Foreskin keratinocyte (primary cell): ENCODE measurements at places on chromosomes 3 and 15. TPM values are rescaled to one million over a fixed set of nuclear protein-coding genes. Genes with fewer than 3 reads are reported as not detected.
A peak's percentile ranks its signal among the peaks of the same experiment; 100 is the strongest.

Gene C3orf52
- total RNA-seq: 8.2 and 9.2 TPM in 2 replicates

Gene TRPM1
- total RNA-seq: not detected in 2 replicates

Gene GOLGA8O
- 0.24 TPM in 1 of 2 replicates, not detected in the other for total RNA-seq

Gene MUC4
- total RNA-seq: not detected in 2 replicates

Gene HCN4
- total RNA-seq: under 0.01 TPM in 1 of 2 replicates, not detected in the other

Gene MUC20
- 0.07 and 0.28 TPM in 2 replicates for total RNA-seq

Gene GAP43
- not detected in 2 replicates for total RNA-seq

Gene RAD18
- total RNA-seq: 23.3 and 23.5 TPM in 2 replicates

Gene CLDN18
- not detected in 2 replicates for total RNA-seq

Gene SPSB4
- total RNA-seq: not detected in 2 replicates

DNA sequence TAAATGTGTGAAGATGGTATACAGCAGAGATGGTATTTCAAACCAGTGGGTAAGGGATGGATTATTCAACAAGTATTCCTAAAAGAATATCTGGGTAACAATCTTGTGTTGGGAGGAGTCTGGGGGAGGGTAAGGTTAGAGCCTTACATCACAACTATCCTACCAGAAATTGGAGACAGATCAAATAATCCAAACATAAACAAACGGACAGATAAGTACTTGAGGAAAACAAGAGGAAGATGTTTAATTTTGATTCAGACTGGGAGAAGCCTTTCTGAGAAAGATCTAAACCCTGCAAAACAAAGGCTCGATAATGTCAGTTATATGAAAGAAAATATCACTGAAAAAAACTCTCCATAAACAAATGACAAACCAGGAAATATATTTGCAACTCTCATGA, 77.9 kb downstream of the SLC9A9 start:
- DNase-seq: no peak

DNA sequence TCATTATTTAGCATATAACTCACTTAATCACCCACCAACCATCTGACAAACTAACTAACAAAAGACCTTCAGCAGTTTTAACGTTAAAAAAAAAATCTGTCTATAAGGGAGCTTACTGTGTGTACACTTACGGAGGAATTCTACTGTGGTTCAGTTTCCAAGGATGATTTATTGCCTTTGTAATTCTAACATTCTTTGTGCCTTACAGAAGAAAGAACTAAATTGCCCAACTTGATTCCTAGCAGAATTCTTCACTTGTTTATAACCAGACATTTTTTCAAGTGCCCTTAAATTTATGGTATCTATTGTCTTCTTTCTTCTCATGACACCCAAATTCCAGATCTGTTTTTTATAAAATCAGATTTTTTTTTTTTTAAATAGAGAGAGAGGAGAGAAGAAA, 119.7 kb upstream of the IGSF10 start:
- DNase-seq: peak; percentile 57

GRCh38 chr15:48800811-48801455, 9.9 kb downstream of the CEP152 start:
- peak; percentile 25 for DNase-seq

GRCh38 chr15:43440721-43441281, 52.2 kb downstream of the TP53BP1 start:
- DNase-seq: peak; percentile 97

- DNase-seq: no peak
Measured at GRCh38 chr3:143977341-143978262, 6.0 kb downstream of the DIPK2A start.

DNA sequence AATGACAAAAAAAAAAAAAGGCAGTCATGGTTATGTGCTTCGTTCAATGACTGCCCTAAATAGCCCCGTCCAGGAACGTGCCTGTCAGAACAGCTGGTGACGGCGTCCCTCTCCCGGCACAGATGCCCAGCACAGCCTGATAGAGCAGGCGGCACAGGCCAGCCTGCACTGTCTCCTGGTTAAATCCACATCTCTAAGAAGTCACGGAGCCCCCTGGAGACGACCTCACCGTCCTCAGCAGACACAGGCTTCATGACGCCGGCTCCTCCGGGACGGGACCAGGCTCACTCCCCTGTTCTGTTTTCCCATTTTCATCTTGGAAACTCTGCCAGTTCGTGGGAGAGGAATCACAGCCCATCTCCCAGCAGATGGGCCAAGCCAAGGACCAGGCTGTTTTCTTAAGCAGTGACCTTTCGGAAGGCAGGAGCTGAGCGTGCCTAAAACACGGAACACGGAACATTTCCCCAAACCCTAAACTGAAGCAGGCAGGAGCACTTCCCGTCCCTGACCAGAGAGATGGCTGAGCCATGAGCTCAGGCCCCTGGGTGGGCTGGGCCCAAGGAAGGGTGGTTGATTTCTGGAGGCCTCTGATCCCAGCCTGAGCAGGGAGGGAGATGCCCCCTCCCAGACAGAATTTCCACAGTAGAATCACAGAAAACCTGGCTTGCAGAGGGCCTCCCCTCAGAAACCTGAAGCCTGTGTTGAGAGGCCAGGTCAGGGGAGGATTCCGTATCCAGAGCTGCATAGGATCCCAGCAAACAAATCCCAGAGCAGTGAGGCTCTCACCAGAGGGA, 35.9 kb downstream of the ADCY5 start:
- DNase-seq: no peak

DNA sequence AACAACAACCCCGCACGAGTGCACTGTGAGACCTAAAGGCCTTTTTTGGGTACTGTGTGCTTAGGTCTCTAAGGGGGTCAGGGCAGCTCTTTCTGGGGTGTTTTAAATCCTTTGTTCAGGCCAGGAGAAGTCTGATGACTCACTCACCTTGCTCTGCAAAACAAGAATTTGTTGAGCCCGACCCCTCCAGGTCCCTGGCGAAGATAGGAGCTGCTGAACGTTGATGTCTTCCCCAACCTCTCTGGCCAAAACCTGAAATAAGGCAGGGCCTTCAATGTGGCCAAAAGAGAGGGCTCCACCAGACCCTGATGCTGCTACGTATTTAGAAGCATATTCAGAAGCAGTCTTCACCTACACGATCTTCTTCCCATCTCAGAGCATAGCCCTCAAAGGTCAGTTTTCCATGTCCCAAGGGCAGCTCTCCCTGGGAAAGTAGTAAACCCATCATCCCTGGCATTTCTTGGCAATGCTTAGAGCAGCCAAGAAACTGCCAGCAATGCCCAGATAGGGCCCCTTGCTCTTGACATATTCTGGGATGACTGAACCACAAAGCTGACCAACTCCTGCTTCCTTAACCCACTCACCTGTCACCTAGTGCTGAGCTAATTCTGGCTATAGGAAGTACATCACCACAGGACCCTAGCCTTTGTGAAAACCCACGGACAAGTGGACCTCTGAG, 27.1 kb downstream of the CCDC13 start:
- DNase-seq: no peak

DNA sequence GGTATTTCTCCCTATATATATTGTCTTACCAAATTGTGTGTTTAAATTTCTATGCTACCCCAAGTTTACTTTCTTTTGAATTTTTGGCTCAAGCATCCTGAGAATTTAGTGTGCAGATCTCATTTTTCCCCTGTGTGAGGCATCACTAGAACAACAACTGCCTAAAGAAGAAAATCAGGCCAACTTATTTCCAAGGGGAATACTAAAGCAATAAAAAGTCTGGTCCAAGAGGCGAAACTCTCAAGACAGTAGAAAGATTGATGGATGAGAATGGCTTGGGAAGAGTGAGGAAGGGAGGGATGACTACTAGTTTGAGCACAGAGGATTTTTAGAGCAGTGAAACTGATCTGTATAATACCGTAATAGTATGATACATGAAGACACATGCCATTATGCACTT, 86.3 kb upstream of the CFAP20DC start:
- no peak for DNase-seq

- DNase-seq: no peak
Measured at GRCh38 chr3:152915695-152916094, 80.8 kb downstream of the P2RY1 start.

GRCh38 chr3:177499779-177500423, 302.6 kb upstream of the TBL1XR1 start:
- DNase-seq: no peak

- no peak for DNase-seq
Measured at GRCh38 chr3:124125315-124125714, 133.4 kb upstream of the ROPN1 start.

DNA sequence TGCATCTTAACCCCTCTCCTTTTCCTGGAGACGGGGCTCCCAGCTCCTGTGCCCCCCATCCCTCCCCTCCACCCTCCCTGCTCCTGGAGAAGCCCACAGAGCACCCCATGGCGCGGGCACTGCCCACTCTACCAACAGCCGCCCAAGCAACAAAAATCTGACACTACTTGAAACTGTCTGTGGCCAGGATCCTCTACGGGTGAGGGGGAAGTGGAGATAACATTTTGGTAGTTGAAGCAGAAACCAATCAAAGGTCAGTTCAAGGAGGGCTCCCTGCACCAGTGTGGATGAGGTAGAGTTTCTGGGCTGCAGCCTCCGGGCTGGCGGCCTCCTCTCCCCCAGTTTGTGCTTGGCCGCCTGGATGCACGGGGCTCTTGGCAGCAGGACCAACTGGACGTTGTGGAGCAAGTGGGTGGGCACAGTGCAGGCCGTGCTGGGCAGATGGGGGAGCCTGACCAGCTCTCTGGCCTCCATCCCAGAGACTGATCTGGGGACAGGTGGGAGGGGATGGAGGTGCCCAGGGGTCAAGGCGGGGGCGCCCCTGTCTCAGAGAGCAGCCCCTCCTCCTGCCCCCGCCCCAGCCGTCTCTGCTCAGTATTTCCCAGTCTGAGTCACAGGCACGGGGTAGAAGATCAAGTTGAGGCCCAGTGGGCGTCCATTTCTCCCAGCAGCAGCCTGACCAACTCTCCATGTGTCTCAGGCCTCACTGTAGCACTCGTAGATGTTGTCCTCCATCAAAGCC, 12.8 kb downstream of the H1-8 start:
- DNase-seq: no peak

DNA sequence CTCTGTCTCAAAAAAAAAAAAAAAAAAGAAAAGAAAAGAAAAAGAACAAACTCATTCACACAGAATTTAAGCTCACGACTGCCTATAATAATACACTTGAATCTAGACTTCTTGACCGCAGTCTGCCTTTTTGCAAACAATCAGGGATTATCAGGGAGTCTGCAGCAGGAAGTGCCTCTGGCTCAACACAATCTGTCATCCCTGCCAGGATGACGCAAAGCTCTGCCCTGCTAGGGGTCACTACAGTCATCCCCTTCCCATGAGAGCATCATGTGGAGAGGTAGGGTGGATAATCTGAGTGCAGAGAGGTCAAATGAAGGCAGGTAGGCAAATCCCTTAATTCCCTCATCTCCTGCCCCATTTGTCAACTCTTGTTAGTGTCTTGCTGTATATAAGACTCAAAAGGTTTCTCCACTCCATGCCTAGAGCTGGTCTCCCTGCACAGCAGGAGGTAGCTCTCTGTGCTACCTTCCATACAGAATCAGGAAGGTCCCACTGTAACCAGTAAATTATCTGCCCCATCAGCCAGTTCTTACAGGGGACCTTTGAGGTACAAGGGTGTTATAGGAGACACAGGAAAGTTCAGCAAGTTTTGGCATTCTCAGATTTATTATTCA, 4.2 kb downstream of the UBAP1L start:
- no peak for DNase-seq

DNA sequence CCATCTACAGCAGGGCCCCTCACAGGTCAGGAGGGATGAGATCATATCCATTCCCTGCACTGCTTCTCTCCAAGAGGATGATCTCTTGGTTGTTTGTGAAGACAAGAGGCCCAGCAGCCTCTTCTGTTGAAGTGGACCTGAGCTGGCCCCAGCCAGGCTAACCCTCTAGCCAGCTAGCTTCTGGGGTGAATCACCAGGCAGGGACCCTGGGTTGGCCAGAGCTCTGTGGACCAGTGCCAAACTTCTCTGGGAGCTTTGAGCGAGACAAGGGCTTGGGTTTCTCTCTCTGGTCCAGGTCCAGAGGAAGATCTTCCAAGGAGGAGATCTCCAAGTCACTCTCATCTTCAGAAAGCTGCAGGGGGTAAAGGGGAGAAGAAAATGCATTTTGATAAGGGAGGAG, 52.7 kb downstream of the CLDN18 start:
- DNase-seq: no peak

DNA sequence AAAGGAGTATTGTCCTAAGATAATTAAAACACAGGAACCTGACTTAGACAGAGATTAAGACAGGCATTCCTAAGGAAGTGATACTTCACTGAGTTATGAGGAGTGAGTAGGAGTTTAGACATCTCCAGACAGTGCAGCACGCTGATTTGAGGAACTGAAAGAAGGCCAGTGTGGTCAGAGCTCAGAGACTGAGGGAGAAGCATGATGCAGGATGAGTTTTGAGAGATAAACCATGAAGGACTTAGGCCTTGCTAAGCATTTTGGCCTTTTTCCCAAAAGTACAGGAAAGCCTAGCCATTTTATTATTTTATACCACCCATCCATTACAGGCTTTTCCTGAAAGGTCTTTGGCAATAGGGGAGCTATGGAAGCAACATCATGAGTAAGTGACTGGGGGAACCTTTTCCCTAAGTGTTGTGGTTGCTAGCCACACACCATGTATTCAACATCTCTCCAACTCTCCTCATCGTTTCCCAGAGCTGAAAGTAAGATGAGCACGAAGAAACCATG, 375.6 kb upstream of the TPRG1 start:
- peak; percentile 57 for DNase-seq

DNA sequence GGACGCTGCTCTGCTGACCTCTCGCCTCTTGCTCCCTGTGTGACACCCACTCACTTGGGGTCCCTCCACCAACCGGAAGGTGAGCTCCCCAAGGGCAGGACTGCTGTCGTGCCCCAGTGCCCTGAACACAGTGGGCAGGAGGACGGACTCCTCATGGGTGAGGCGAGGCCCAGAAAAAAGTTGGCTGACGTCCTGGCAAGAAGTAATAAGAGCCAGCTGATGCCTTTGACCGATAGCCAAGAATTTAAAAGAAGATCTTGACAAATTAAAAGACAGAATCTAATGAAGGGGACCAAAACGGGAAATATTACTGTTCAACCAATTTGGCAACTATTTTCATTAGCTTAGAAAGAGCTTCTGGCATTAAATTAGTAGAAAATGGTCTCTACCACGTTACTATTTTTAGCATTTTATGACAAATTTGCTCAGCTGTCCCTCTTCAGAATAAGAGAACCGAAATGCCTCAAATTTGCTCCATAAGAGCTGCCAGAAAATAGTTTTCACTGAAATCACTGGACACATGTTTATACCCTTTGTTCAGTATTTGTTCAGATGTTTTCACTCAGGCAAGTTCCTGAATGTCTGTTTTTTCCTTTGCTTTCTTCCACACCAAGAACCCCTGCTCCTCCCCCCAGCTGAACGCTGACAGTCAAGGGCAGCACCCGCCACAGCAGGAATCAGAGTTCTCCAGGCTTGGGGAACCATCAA, 60.5 kb downstream of the XXYLT1 start:
- no peak for DNase-seq

GRCh38 chr15:41503669-41504010, 10.0 kb downstream of the ITPKA start:
- no peak for DNase-seq

GRCh38 chr15:67413770-67414390, 107.1 kb upstream of the C15orf61 start:
- no peak for DNase-seq

DNA sequence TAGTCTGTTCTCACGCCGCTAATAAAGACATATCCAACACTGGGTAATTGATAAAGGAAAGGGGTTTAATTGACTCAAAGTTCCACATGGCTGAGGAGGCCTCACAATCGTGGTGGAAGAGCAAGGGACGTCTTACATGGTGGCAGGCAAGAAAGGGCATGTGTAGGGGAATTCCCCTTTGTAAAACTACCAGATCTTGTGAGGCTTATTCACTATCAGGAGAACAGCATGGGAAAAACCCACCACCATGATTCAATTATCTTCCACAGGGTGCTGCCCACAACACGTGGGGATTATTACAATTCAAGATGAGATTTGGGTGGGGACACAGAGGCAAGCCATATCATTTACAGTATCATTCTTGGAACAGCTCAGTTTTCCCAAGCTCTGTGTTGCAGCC, 268.0 kb downstream of the SUCLG2 start:
- peak; percentile 56 for DNase-seq

GRCh38 chr3:116341899-116342298, 103.4 kb downstream of the LSAMP start:
- DNase-seq: no peak
